ENCODE measurements at places on chromosomes 5 and 9. TPM values are rescaled to one million over a fixed set of nuclear protein-coding genes. Genes with fewer than 3 reads are reported as not detected.

- no peak for DNase-seq
Observed at GRCh38 chr9:105855987-105856386, 161.6 kb downstream of the TMEM38B start.

- no peak for DNase-seq
Observed at GRCh38 chr9:119268985-119269384, 100.2 kb downstream of the BRINP1 start.

GRCh38 chr5:134625559-134625958 is 7.1 kb downstream of the SAR1B start:
- no peak for DNase-seq

DNA sequence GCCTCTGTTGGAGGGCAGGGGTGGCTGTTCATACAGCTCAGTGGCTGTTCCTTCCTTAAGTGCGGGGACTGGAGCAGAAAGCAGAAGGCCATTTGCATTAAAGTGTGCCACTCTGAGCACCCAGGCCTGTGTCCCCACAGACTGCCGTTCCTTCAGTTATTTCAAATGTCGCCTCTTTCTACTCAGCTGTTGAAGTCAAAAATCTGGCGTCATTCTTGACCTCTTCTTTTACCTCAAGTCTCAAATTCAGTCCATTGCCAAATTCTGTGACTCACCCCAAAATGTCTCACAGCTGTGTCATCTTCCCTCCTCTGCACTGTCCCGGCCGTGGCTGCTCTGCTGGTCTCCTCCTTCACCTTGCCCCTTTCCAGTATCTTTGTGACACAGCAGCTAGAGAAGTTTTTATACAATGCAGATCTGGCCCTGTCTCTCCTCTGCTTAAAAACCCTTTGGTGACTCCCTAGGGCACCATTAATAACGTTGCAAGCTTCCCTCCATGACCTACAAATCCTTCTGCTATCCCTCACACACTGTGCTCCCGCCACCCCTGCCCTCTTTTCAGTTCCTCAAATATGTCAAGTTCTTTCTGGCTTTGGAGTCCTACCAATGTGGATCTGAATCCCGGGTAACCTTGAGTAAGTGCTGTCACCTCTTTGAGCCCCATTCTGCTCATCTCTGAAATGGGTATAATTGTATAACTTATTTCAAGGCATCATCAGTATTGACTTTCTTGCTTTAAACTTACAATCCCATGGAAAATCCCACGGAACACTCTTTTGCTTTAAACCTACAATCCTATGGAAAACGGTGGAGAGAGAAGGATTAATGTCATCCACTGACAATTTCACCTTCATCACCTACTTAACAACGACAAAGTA is 98.3 kb upstream of the BOD1 start:
- no peak for DNase-seq

GRCh38 chr9:112669326-112669725 is 48.6 kb downstream of the INIP start:
- DNase-seq: no peak

TRAPPC13 gene
- polyA plus RNA-seq: 14.7 TPM
